ENCODE measurements at places on chromosomes 4 and X.

- DNase-seq = no peak
Observed at GRCh38 chr4:132797856-132798255, 351.2 kb upstream of the PCDH10 start.

- no peak for DNase-seq
Observed at GRCh38 chr4:185122681-185123345, 20.3 kb upstream of the SLC25A4 start.

DNA sequence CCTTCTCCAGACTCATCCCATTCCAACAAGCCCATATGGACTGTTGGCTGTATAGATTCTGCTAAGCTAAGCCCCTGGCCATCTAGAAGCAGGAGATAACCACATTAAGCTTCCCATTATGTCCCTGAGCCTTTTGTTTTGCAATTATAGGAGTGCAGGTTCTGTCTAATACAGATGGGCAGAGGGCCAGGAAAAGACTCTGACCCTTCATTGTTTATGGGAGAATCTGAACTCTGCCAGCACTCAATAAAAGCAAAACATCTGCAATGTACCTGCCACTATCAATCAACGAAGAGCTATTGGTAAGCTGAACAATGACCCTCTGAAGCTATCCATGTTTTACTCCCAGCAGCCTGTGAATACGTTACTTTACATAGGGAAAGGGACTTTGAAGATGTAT, 207.3 kb upstream of the CLNK start:
- no peak for DNase-seq

DNA sequence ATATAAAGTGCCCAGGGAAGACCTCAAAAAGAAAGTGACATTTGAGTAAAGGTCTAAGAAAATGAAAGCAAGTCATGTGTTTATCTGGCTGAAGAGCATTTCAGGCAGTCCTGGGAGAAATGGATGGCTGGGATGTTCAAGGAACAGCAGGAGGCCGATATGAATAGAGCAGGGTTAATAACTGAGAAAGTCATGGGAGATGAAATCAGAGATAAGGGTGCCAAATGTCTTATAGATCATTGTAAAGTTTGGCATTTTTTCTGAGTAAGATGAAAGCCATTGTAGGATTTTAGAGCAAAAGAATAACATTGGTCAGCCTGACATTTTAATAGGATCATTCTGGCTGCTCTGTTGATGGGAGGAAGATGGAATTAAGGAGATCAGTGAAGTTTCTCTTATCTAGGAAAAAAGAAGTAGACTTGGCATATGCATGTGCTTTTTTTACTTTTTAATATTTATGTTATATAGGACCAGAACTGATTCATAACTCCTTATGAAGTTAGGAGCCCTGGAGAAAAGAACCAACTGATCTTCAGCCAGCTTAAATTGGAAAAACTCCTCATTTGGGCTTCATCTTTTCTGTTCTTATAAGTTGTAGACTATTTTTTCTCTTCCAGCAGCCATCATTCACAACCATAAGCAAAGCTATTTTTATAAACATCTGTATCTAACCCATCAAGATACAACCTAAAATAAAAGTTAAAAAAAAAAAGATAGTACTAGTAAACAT, 18.6 kb downstream of the AIMP1 start:
- no peak for DNase-seq

DNA sequence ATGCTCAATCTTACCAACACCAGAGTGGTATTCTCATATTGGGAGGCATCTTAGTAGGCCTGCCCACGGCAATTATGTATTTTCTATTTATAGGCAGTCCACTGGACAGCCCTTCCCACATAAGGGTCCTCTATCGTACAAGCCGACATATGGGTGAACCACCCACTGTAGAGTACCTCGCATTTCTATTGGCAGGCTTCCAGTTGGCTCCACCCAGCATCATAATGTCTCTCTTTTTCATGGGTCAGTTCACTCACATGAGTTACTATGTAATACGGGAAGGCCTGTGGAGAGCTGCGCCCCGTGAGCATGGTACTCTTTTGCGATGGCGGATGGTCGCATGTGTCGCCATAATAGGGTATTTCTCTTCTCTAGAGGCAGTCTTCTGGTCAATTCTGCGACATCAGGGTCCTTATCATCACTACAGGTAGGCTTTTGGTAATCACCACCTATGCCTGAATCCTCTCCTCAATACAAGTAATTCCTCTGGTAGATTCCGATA, 29.4 kb upstream of the FOXR2 start:
- DNase-seq = no peak

- DNase-seq = no peak
Observed at GRCh38 chr4:52853351-52853750, 8.8 kb upstream of the RASL11B start.

- DNase-seq = no peak
Observed at GRCh38 chr4:150789864-150790263, 207.9 kb downstream of the MAB21L2 start.

DNA sequence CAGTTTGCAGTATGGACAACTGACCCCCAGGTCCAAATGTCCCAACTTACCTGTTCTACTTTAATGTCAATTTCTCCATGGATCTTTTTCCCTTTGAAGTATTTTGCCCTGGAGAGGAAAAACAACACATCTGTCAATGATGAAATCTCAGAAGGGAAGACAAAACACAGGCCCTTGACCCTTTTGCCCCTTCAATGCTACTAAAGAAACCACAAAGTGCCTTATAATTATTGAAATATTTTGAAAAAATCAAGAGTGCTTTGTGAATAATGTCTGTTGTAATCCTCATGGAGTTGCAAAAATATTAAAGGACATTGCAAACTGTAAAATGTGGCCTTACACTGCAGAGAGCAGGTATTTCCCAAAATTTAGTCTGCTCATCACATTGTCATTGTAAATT, 12.6 kb downstream of the SYN1 start:
- DNase-seq = no peak
